Thoracic aorta endothelial cell (primary cell): ENCODE measurements at places on chromosomes 5 and 9. TPM values are rescaled to one million over a fixed set of nuclear protein-coding genes. Genes with fewer than 3 reads are reported as not detected.

ARL14EPL gene
- 0.07 and 0.27 TPM in 2 replicates for total RNA-seq

TMEM250 gene
- 37.8 and 47.4 TPM in 2 replicates for total RNA-seq

PRR16 gene
- total RNA-seq = 0.29 and 0.66 TPM in 2 replicates

NELFB gene
- total RNA-seq = 52.3 and 62.5 TPM in 2 replicates

TMED7 gene
- 195 and 213 TPM in 2 replicates for total RNA-seq
